8988T (cell line): ENCODE measurements at places on chromosomes 4 and X.

DNA sequence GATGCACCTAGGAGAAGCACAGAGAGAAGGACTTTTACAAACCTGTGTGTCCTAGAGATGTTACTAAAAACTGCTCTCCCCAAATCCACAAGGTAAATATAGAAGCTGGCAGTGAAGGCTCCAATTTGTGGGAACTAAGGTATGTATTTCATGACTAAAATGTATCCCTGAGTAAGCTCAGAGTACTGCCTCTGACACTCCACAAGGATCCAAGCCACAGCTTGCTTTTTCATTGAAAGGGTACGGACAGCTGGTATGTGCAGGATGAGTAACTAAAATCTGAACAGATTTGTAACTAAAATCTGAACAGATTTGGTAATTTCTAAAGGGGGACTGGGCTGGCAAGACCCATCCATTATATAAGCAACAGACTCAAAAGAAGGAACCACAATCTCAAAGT is 187.6 kb downstream of the DCLK2 start:
- DNase-seq = no peak

DNA sequence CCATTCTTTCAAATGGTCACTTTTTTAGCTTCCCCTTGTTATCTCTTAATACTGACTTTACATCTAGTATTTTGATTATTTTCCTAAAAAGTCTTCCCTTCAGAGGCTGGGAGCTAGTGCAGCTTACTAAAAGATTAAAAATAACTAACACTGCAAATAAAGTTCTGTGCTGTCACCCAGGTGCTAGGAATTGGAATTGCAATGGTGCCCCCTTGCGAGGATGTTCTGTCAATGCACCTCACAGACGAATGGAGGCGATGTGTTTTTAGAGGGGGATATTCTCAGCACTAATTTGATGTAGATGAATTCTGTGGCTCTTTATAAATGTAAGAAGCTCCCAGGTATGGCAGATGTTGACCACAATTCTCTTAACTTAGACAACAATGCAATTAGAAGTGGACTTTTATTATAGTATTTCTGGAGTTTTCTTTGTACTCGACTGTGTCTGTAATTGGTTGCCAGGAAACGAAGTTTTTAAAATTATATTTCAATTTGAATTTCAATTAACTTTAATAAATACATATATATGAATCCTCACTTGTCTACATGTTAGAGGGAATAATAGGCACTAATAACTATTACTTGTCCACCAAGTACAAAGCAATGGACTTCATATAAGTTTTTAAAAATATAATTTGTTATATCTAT is 22.0 kb upstream of the SMIM31 start:
- DNase-seq = no peak

GRCh38 chrX:116757491-116757890 is 294.7 kb upstream of the CT83 start:
- no peak for DNase-seq

DNA sequence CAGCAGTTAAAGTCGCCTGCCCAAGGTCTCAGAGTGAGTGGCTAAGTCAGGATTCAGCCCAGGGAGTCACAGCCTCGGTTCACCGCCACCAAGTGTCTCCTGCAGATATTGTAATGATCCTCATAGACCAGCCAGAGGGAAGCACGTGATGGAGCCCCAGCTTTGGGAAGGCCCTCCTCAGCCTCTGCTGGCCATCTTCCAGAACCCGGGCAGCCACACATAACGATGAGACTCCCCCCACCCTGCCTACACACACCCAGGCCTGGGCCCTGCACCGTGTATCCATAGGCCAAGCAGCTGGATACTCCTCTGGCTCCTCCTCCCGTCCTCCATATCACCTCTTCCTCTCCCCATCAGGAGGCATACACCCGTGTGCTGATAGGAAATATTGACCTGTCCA is 19.6 kb upstream of the SASH3 start:
- DNase-seq = no peak

GRCh38 chrX:77742788-77743476 is 43.1 kb downstream of the ATRX start:
- no peak for DNase-seq

DNA sequence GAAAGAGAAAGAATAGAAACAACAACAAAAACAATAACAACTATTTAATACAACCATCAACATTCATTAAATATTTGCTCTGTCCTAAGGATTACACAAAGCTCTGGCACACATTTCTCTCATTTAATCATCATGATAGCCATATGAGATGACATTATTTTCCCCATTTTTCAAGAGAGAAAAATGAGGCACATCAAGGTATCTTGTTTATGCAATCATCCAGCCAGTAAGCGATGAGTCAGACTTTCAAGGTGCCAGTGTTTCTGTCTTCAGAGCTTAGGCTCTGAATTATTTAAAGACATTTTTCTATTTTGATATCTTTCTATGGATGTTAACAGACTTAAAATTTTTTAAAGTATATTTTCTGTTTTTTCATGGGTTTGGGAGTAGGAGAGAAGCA is 541.8 kb upstream of the SMIM31 start:
- DNase-seq = no peak

DNA sequence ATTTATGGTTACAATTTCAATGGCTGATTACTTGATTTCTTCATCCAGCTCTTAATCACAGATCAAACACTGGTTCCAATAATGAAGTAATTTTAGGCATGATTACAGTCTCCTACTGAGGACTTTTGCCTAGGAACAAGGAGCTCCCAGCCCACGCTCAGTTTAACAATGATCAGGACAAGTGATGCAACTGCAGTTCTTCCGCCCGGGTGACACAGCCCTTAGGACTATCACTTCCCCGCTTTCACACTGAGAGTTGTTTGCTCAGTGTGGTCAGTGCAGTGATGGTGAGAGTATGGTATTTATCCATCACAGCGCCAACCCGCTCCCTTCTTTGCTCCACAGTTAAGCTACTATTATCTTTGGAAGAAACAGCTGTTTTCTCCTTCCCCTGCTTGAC is 203.2 kb upstream of the MBNL3 start:
- DNase-seq = no peak

- DNase-seq = no peak
Measured at GRCh38 chr4:156929386-156930105, 42.1 kb downstream of the PDGFC start.

GRCh38 chr4:100483796-100484195 is 34.0 kb downstream of the EMCN start:
- no peak for DNase-seq

GRCh38 chrX:147637190-147637589 is 274.5 kb upstream of the FMR1 start:
- DNase-seq = no peak

DNA sequence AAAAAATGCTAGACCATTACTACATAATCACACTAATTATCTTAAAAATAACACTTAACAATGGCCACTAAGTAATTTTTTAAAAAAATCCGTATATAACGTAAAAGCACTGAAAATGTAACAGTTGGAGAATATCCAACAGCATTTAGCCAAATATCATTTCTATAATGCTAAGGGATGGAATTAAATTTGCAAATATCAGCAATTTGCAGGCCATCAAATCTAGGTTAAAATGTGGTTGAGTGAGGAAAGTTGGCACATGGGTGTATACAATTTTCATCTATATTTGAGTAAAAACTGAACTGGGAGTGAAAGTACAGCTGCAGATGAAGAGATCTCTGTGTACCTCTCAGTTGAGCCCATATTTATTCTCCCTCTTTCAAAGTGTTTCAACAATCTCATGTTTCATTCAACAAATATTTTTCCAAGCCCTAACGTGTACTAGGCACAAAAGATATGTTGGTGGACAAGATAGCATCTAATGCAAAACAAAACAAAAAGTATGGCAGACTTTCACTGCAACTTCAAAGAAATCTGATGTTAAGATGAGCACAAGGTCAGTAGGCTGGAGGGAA is 63.0 kb downstream of the MBNL3 start:
- DNase-seq = no peak

GRCh38 chrX:105265093-105265492 is 44.6 kb upstream of the TEX13A start:
- DNase-seq = no peak

GRCh38 chrX:39764441-39764914 is 333.3 kb downstream of the BCOR start:
- no peak for DNase-seq

GRCh38 chr4:55321707-55322264 is 24.3 kb upstream of the SRD5A3 start:
- DNase-seq = no peak

DNA sequence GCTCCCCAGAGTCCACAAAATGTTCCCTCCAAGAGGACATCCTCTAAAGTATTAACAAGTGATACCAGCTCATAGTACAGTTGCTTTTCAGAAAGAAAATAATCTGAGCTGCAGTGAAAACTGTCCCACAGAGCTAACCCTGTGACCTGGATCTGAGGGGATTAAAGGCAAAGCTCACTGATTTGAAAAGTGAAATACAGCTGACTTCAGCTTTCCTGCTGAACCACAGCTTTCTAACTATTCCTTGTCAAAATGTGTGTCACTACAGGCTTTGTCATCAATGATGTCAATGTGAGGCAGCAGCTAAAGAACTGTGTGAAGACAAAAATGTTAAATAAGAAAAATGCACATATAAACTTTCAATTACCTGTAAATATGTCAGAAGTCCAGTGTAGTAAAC is 36.9 kb downstream of the DCHS2 start:
- DNase-seq = no peak

GRCh38 chrX:42973321-42973720 is 195.4 kb upstream of the PPP1R2C start:
- DNase-seq = no peak

DNA sequence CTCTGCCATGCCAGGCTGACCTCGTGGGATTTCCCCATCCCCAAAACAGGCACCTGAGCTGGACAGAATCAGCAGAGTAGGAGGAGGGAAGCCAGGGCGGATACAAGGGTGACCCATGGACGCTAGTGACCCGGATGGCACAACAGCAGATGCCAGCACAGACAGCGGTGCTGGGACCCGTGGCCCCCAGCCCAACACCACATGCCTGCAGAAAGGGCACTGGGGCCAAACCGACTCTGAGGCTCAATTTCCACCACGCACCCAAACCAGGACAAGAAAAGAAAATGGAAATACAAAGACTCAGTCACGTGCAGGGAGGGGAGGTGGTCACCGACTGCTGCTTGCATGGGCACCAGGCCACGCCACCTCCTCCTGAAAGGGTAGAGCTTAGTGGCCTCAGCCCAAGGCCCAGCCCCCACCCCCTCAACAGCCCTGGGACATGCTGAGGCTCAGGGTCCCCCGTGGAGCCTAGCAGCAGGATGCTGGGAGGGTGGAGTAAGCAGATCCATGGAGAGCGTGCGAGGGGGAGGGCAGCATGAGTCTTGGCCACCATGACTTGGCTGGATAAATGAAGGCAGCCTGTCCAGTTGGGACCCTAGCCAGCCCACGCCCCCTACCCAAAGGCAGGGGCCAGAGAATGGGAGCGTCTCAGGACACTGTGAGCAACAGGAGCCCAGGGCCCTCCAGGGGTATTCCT is 47.7 kb downstream of the C4orf50 start:
- no peak for DNase-seq
